ENCODE measurements at places on chromosomes 7 and 10. TPM values are rescaled to one million over a fixed set of nuclear protein-coding genes. Genes with fewer than 3 reads are reported as not detected.

DNA sequence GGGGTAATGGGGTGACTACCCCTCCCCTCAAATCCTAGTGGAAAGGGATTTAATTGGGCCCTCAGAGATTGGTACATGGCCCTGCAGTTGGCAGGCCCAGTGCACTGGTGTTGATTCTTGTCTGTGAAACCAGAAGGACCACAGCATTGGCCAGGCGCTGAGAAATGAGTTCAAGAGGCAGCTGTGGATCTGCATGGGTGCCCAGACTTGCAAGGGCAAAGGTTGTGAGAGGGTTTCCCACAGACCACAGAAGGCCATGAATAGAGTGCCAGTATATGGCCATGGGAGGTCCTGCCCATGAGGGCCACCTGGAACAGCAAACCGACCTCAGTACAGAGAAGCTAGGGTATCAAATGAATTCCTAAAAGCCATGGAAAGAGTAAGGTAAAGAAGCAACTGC is 32.9 kb downstream of the TMEM168 start:
- no peak for DNase-seq
- H3K27ac ChIP-seq: no peak overlapping the region
- no peaks in the 10 kb centered on the region for H3K36me3 ChIP-seq
- no peaks in the 10 kb centered on the region for H3K27me3 ChIP-seq
- no peaks in the 10 kb centered on the region for H3K4me1 ChIP-seq
- no peak overlapping the region for H3K4me3 ChIP-seq

GRCh38 chr7:149644754-149645153 is 128.6 kb downstream of the ZNF467 start:
- no peak for DNase-seq
- no peak overlapping the region for H3K27ac ChIP-seq
- H3K27me3 ChIP-seq: no peaks in the 10 kb centered on the region
- H3K36me3 ChIP-seq: no peaks in the 10 kb centered on the region
- H3K4me3 ChIP-seq: no peak overlapping the region
- no peaks in the 10 kb centered on the region for H3K4me1 ChIP-seq

ABLIM1 gene
- 55.8 TPM for total RNA-seq

GATA3 gene
- total RNA-seq: 0.78 TPM

NPSR1 gene
- total RNA-seq: not detected

TMEM184A gene
- total RNA-seq: 0.06 TPM

DNA sequence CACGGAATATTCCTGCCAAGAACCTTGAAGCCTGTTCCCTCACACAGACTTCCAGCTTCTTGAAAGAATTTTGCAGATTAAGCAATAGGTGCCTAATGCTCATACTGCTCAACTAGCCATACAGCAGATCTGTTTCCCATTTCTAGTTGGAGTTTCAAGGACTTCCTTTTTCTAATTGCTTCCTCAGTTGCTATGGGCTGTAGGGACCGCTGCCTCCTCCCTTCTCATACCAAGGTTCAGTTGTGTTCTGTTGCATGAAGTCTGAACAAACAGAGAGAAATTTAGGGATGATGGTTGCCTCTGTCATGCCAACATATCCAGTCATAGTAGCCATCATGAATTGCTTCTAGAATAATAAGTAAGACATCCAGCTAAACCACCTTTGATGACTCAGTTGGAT is 6.8 kb downstream of the ITGA8 start:
- DNase-seq: no peak
- peaks cover 7% of the 10 kb centered on the region for H3K36me3 ChIP-seq
- peaks cover 10% of the 10 kb centered on the region for H3K4me1 ChIP-seq

- H3K4me1 ChIP-seq: no peaks in the 10 kb centered on the region
- no peaks in the 10 kb centered on the region for H3K27me3 ChIP-seq
- DNase-seq: no peak
- H3K27ac ChIP-seq: no peak overlapping the region
- no peak overlapping the region for H3K4me3 ChIP-seq
- peaks cover 3% of the 10 kb centered on the region for H3K36me3 ChIP-seq
Observed at GRCh38 chr7:28140979-28141378, 39.6 kb downstream of the JAZF1 start.

ACBD5 gene
- total RNA-seq: 21.7 TPM

GRCh38 chr7:155312633-155313032 is 15.0 kb downstream of the INSIG1 start:
- H3K4me1 ChIP-seq: no peaks in the 10 kb centered on the region
- no peak for DNase-seq
- H3K4me3 ChIP-seq: no peak overlapping the region
- no peak overlapping the region for H3K27ac ChIP-seq
- no peaks in the 10 kb centered on the region for H3K27me3 ChIP-seq

GRCh38 chr7:33798686-33799325 is 106.5 kb upstream of the BMPER start:
- DNase-seq: no peak
- no peak overlapping the region for H3K27ac ChIP-seq
- H3K4me1 ChIP-seq: no peaks in the 10 kb centered on the region

DNA sequence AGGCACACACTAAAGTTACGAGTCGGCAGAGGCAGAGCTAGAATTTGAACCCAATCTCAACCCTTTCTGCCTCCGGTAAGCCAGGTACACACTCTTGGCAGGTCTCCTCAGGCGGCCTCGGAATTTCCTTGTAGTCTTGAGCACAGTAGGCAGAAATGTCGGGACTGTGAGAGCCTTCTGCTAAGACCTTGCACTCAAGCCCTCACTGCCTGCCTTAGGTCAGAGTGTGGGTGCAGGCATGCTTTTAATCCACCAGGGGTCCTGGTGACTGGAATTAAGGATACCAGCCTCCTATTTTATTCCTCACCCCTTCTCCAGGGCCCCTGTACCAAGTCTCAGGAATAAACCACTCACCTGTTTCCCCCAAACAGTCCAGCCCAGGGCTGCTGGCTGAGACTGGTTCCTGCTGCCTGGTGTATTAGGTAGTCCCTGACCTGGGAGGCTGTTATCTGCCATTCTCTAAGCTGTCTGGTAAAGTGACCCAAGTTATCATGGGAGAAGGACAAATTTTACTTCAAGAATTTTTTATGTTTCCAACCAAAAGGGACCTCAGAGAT is 855 bp downstream of the ATP6V1F start:
- H3K36me3 ChIP-seq: no peaks in the 10 kb centered on the region
- no peak overlapping the region for H3K27ac ChIP-seq
- H3K4me3 ChIP-seq: peak overlapping the region; percentile 71
- no peaks in the 10 kb centered on the region for H3K27me3 ChIP-seq
- DNase-seq: no peak

DNA sequence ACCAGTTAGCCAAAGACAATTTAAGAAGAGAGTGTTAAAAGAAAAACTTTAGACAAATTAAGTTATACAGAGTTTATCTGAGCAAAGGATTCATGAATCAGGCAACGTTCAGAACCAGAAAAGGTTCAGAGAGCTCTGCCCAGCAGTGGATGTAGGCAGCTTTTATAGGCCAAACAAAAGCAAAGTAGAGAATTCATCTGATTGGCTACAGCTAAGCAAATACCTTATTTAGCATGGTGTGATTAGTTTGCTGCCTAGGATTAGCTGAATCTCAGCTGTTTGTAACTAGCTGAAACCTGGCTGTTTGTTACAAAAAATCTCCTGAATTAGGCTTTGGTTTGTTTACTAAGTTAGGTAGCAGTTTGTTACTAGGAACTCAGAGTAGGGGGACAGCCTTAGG is 66.0 kb downstream of the SLC25A40 start:
- no peaks in the 10 kb centered on the region for H3K27me3 ChIP-seq
- no peaks in the 10 kb centered on the region for H3K36me3 ChIP-seq
- no peak overlapping the region for H3K4me3 ChIP-seq
- no peak for DNase-seq

SYT15B gene
- 2.7 TPM for total RNA-seq

DNA sequence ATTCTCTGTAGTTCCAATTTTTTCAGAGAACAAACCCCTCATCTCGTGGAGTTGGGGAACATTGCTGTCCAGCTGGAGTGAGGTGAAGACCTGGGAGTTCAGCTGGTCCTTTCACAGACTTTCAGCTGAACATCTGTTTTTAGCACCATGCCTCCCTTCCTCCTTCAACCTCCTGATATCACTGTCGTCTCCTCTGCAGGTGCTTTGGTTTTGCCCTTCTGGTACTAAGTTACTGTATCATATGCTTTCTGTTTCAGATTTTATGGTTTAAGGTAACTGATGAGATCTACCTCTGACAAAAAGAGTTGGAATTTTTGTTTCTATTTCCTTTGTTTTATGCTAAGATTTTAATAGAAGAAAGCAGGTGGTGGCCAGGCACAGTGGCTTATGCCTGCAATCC is 102.9 kb downstream of the ZNF438 start:
- no peak for DNase-seq
- no peaks in the 10 kb centered on the region for H3K27me3 ChIP-seq
- no peaks in the 10 kb centered on the region for H3K4me1 ChIP-seq

DNA sequence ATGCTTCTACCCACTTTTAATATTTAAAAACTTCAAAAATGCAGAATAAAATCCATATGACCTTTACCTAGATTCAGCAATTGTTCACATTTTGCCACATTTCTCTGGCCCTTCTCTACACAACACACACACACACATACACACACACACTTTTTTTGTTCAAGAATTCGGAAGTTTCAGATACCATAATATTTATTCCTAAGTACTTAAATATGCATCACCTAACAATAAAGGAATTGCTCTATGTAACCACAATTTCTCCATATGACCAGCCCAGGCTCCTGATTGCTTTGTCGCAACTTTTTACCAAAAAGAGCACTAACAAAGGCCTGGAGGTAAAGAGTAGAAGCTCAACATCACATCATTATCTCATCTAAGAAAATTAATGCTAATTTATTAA is 106.6 kb downstream of the FAS start:
- H3K27me3 ChIP-seq: no peaks in the 10 kb centered on the region
- no peaks in the 10 kb centered on the region for H3K4me1 ChIP-seq
- no peak overlapping the region for H3K4me3 ChIP-seq
- no peak for DNase-seq
- no peak overlapping the region for H3K27ac ChIP-seq

GRCh38 chr7:16719699-16720098 is 33.9 kb upstream of the TSPAN13 start:
- no peaks in the 10 kb centered on the region for H3K36me3 ChIP-seq
- H3K27me3 ChIP-seq: no peaks in the 10 kb centered on the region
- H3K4me1 ChIP-seq: no peaks in the 10 kb centered on the region
- H3K27ac ChIP-seq: no peak overlapping the region
- no peak for DNase-seq

MPP7 gene
- 95.3 TPM for total RNA-seq

FEZF1 gene
- total RNA-seq: not detected

DNA sequence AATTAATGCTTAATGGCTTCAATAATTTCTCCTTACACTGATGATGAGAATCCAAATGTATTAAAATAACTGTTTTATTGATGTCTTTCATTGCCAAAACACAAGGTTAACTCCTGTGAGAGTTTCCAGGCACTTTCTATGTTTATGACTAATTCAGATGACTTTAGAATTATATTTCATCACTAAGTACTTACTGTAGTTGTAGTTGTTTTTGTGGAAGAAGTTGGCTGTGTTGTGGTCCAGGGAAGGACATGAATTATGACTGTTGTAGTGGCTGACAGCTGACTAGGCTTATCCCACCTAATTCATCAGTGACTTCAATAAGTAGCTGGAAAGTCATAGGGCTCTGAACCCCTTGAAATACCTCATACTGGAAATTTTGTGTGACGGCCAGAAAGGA is 254.8 kb downstream of the HGF start:
- no peak overlapping the region for H3K27ac ChIP-seq
- H3K4me3 ChIP-seq: no peak overlapping the region
- H3K36me3 ChIP-seq: no peaks in the 10 kb centered on the region
- DNase-seq: no peak
- no peaks in the 10 kb centered on the region for H3K27me3 ChIP-seq

DNA sequence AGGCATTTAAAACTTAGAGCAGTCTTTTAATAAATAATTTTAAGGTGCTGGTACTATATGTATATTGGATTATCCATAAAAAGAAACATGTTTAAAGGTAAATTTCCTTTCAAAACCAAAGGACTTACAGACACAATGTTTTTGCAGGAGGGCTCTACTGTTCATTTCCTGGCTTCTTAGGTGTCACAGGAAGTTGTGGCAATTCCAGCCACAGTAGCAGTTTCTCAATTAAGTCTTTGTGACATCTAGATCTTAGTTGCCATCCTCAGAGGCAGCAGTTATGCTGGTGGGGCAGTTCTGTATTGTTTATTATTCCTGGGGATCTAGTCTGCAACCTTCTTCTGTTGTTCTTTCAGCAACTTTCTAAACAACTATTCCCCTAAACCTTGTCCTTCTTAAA is 460.1 kb downstream of the MAGI2 start:
- H3K4me1 ChIP-seq: no peaks in the 10 kb centered on the region
- no peak overlapping the region for H3K27ac ChIP-seq
- H3K36me3 ChIP-seq: no peaks in the 10 kb centered on the region
- no peaks in the 10 kb centered on the region for H3K27me3 ChIP-seq

DNA sequence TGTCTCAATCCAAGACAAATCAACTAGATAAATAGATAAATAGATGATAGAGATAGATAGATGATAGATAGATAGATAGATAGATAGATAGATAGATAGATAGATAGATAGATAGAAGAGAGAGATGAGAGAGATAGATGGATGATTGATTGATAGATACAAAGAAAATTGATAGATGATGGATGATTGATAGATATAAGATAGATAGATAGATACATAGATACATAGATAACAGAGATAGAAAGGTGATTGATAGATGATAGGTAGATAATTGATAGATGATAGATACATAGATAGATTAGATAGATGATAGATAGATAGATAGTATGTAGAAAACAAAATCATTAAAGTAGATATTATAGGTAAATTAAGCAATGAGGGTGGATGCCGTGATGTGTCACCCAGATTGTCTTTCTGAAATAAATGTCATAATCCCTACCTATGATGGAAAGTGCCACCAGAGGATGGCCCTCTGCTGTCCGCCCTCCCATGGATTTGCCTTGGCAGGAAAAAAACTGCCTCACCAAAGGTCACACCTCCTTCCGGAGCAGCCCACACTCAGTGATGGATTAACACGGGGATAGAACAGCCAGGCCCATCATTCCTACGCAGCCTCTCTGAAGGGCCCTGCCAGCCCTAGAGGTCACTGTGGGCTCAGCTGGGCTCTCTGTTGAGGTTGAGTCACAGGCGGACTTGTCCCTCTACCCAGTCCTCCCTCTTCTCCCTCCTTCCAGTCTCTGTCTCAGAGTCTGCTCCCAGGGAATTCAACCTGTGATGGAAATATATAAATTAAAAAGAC is 50.8 kb downstream of the KCNH2 start:
- H3K36me3 ChIP-seq: no peaks in the 10 kb centered on the region
- H3K27me3 ChIP-seq: no peaks in the 10 kb centered on the region
- no peaks in the 10 kb centered on the region for H3K4me1 ChIP-seq
- H3K27ac ChIP-seq: no peak overlapping the region
- DNase-seq: no peak

NOS3 gene
- 28.1 TPM for total RNA-seq

DNA sequence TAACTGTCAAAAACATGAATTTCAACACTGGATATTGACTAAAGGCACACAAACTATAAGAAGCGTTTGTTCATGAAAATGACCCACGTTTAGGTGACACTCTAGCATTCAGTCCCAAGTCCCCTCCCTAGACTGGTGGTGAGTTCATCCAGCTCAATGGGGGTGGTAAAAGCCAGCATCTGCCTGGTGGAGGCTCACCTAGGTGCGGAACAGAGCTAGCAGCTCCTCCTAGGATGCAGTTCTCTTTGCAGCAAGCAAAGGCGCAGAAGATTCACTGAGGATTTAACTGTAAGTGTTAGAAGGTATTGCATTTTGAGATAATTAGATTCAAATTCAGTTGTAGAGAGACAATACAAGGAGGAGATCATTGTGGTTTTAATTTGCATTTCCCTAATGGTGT is 87.6 kb downstream of the VSTM2A start:
- H3K27ac ChIP-seq: no peak overlapping the region
- H3K27me3 ChIP-seq: peaks cover 2% of the 10 kb centered on the region
- no peaks in the 10 kb centered on the region for H3K4me1 ChIP-seq
- no peaks in the 10 kb centered on the region for H3K36me3 ChIP-seq
- no peak overlapping the region for H3K4me3 ChIP-seq
- DNase-seq: no peak

Measured in aorta (tissue), 5 donors.